ENCODE measurements at places on chromosomes 2 and 18.

DNA sequence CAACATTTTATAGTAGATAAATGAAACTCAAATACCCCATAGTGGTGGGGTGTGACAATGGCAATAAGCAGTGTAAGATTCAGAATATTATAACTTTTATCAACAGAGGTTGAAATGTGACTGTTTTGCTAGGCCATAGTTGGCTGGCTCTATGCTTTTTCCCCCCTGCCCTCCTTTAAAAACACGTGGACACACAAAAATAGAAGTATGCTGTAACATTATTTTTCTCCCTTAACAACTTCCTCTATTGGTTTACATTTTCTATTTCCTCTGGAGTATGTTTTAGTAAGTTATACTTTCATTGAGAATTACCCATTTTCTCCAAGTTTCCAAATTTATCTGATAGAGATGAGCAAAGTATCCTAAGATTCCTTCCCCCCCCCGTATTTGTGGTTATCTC, 31.1 kb downstream of the NDUFAF7 start:
- DNase-seq: no peak

DNA sequence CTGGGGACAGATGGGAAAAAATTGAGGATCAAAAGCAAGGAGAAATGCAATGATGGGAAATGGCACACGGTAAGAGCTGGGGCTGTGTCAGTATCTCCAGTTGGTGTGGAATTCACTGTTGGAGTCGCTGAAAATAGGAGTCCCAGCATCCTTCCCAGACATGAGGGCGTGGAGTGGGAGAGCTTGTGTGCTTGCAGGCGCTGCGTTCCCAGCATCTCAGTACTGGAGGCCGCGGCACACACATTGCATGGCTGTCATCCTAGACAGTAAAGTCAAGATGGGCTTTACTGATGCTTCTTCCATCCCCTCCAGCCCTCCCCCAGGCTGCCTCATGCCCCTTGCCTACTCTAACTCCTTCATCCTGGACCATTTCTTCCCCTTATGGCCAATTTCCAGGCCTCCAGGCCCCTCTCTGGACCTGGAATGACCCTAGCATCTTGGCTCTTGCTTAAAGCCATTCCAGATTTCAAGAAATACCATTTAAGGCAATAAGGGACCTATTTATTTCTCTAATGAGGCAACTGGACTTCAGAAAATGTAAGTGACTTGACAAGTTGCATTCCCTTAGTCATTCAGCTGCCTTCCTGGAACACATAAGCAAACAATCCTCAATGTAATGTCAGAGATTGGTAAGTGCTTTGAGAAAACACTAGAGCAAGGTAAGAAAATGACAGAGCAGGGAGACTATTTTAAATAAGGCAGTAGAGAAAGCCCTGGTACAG, 70.5 kb upstream of the TTC39C start:
- DNase-seq: peak; percentile 42

- peak; percentile 94 for DNase-seq
These were observed 131.5 kb downstream of the ZNF532 start for GRCh38 chr18:58996131-58996641.

DNA sequence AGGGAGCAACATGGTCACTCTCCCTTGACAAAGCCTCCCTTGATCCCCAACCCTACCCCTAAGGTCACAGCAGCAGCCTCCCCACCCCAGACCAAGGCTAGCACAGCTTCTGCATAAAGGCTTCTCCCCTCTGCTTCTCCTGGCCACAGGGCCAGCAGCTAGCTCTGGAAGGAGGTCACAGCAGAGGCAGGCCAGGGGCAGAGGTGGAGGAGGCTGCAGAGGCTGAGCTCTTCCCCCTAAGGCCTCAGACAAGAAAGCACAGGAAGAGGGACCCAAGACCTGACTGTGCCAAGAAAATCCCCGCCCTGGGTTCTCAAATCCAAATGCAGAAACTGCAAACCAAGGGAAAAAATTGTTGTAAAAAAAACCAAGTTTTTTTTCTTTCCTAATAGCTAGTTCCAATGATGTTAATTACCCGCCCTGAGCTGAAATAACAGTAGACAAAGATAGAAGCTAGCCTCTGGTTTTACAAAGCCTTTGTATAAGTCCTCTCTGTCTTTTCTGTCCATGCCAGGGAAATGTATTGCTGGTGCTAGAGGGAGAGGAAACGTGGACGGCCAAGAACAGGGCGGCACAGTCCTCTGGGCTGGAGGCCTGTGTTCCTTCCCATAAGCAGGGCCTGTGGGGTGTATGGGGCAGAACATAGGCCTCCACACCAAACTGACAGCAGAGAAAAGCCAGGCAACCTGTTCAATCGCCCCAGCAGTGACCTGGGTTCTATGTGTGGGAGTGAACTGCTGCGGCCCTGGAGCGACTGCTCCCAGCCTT, 79.5 kb downstream of the POLR1A start:
- no peak for DNase-seq

All from EL (cell line).